CD4-positive, alpha-beta T cell treated with Interleukin-6 for 4 hours (primary cell): ENCODE measurements at places on chromosomes 3 and 15.

DNA sequence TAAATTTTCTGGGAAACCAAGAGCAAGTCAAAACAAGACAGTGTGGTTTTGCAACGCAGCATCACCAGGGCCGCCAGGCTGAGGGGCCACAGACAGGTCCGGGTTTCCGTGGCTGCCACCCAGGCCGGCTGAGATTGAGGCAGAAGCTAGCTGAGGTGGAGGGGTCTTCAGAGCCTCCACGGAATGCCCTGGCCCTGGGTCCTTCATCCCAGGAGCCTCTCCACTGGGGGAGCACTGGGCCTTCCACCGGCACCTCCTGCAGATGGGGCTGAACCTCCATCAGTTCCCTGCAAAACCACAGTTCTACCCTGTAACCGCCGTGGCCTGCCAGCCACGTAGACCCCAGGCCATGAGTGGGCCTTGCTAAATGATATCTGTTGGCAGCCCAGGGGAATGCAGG lies 152.7 kb downstream of the CHSY1 start:
- peak; percentile 13 for DNase-seq

DNA sequence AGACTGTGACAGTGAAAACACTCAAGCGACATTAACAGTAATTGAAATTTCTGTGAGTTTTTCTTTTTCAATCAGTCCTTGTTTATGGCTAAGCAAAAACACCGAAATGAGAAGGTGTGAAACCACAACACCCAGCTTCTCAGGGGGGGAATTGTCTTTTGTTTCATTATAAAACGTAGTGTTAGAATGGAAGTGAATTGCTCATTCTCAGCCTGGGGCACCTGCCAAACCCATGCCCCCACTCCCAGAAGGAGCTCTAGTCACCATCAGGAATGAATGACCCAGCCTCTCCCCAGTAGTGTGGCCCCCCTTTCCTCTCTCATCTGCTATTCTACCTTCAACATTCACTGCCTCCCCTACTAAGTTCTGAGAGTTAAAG lies 185.8 kb upstream of the CFAP20DC start:
- DNase-seq: no peak

DNA sequence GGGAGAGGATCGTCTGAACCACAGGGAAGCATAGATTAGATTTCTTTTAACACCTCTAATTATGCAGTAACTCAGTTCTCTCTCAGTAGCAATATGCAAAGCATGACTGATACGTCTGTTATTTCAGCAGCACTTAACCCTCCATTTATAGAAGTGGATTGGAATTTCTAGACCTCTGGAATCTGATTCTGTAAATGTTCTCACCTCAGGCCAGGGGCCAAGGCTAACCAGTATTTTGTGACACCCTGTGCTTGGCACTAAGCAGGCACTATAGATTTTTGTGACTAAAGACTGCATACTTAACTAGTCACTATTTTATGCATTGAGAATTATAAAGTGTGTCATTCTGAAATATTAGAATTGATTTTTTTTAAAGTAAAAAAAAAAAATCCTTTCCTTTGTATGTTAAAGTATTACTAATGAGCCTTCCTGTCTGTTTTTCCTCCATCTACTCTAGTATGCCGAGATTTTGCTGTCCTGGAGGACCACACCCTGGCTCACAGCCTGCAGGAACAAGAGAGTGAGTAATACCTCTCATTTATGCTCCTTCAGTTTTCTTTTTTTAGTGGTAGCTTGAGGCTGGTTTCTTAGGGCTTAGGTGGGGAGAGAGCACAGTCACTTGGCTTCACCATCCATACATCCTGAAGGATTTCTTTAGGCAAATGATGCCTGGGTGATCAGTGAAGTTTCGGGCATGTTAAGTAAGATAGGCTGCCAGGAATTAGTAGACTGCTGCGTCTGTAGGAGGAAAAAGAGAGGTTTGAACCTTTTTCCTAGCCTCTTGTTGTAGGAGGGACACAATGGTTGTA lies 26.5 kb upstream of the UTS2B start:
- no peak for DNase-seq

DNA sequence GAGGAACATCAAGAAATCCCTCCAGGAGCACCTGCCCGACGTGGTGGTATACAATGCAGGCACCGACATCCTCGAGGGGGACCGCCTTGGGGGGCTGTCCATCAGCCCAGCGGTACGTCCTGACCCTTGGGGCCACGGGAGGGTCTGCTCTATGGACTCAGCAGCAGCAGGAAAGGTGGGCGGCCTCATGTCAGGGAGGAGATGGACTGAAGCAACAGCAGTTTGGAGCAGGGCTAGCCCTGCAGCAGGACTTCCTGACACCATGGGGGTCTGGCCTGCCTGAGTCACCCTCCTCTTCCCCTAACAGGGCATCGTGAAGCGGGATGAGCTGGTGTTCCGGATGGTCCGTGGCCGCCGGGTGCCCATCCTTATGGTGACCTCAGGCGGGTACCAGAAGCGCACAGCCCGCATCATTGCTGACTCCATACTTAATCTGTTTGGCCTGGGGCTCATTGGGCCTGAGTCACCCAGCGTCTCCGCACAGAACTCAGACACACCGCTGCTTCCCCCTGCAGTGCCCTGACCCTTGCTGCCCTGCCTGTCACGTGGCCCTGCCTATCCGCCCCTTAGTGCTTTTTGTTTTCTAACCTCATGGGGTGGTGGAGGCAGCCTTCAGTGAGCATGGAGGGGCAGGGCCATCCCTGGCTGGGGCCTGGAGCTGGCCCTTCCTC lies 24.2 kb downstream of the HDAC11 start:
- no peak for DNase-seq

GRCh38 chr3:77256584-77257503 lies 216.9 kb downstream of the ROBO2 start:
- DNase-seq: no peak

GRCh38 chr3:104412608-104413580 lies 953.8 kb upstream of the ALCAM start:
- no peak for DNase-seq
